ENCODE measurements at places on chromosomes 5 and 9.

DNA sequence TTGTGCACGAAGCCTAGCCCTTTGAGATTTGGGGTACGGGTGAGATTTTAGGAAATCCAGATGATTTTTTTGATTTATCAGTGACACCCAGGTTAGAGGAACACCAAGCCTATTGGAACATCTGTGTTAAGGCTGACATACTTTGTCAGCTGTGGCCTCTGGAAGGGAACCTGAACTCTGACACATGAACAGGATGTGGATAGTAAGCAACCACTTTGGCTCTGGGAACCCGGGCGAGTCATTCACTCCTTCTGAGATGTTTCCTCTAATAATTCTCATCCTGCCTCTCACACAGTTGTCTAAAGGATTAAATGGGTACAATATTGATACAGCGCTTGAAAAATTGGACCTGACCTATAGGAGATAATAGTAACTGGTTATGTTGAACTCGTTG lies 67.8 kb downstream of the FGF1 start:
- DNase-seq = no peak

- DNase-seq = no peak
Measured at GRCh38 chr9:38181866-38182265, 112.8 kb upstream of the SHB start.

GRCh38 chr9:96020792-96021550 lies 145.5 kb downstream of the ERCC6L2 start:
- peak; percentile 86 for DNase-seq

GRCh38 chr9:106820866-106821265 lies 42.1 kb upstream of the ZNF462 start:
- no peak for DNase-seq

DNA sequence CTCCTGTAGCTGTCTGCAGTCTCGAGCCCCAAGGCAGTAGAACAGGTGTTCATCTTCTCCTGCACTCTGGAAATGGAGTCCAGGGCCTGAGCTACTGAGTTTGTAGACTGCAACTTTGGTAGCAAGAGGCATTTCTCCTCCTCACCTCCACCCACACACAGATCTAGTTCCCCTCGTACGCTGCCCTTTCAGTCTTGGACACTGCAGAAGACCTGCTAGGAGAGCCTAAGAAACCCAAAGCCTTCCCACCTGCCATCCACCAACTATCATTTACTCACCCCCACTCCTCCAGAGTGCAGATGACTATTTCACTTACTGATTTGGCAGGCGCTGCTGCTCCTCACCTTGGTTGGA lies 59.0 kb downstream of the KCNIP1 start:
- DNase-seq = no peak

Measured in posterior vena cava (tissue), 2 donors.